ENCODE measurements at places on chromosomes 1 and 21.

DNA sequence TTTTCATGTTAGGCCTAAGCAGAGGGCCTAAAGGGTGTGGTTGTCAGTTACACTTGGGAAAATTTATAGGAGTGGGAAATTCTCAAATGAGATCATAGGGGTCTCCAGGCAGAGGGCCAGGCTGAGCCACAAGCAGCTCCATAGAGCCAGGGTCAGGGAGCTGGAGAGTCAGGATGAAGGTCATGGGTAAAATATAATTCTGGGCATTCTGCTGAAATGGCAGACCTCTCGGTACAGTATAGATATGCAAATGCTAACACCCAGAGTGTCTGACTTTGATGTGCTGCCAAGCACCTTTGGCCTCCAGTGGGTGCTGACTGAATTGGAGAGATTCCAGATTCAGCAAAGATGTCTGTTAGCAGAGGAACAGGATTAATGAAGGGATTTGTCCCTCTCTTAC, 40.1 kb downstream of the DNM3 start:
- DNase-seq: no peak

GRCh38 chr1:175297291-175297690, 104.7 kb upstream of the KIAA0040 start:
- no peak for DNase-seq

DNA sequence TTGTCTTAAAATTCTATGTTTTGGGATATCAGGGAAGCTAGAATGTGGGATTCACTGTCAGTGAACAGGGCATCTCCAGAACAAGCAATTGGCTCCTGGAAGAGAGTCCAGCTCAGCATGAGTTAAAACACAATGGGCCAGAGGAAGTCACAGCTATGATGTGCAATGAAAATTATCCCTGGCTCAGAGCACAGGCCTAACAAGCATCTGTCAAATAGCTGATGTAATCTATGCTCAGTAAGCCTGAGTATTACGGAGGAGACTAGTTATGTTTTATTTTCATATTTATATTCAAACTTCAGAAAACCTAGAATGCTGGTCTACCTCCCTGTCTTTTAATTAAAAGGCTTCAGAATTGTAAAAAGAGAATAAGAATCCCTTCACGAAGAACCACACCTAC, 41.6 kb downstream of the PARP1 start:
- no peak for DNase-seq

DNA sequence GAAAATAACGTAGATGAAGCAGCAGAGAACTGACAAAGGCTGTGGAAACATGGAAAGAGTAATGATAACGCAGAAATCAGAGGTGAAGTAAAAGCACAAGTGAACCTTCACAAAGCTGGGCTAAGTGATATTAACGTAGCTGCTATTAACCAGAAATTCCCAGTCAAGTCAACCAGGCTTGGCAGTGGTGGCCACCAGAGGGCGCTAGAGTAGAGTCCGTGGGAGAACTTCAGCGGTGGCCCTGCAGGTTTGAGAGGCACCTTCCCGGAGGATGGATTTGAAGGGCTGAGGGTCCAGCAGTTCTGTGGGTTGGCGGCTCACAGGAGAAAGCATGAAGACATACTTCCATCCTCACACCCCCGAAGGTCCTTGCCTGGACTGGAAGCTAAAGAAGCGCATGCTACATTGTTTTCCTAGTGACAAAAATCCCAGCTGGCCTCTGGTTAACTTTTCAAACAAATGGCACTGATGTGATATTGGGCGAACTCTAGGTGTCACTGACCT, 81.7 kb upstream of the ZNF648 start:
- DNase-seq: peak; percentile 85

Measured in activated naive CD8-positive, alpha-beta T cell treated with anti-CD3 and anti-CD28 coated beads, Interleukin-2, amount 10 ng/mL, durations not matched to agents 7 days and 5 days (primary cell).